ENCODE measurements at places on chromosomes 6 and 20.

GRCh38 chr6:33822575-33823395 is 19.0 kb upstream of the MLN start:
- no peak for DNase-seq

GRCh38 chr6:133179481-133179880 is 61.7 kb upstream of the EYA4 start:
- no peak for DNase-seq

DNA sequence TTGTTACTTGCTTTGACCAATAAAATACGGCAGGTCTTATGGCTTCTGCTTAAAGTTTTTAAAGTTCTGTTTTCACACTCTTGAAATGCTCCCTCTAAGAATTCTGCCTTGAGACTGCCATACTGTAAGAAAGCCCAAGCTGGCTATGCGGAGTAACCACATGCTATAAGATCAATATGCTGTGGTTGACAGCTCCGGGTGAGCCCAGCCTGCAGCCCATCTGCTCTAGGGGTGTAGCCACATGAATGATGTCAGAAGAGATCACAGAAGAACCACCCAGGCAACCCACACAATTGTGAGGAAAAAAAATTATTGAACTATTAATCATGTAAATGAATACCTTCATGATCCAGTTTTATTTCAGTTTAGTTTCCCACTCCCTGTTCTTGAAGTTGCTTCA is 26.1 kb upstream of the SH3BGRL2 start:
- DNase-seq, result no peak

DNA sequence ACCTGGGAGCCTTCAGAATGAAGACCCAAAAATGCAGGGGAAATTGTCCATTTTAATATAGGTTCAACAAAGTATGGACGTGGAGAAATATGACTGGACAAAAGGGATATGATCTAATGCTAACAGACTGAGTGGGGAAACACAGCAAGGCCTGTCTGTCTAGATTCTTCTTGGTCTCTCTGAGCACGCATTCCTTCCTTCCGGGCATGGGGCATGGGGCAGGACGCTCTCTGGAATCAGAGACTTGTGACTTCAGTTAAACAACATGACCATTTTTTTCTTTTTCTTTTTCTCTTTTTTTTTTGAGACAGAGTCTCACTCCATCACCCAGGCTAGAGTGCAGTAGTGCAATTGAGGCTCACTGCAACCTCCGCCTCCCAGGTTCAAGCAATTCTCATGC is 31.9 kb downstream of the ZBTB2 start:
- no peak for DNase-seq

- no peak for DNase-seq
Observed at GRCh38 chr6:136657666-136658065, 107.4 kb upstream of the MAP7 start.

DNA sequence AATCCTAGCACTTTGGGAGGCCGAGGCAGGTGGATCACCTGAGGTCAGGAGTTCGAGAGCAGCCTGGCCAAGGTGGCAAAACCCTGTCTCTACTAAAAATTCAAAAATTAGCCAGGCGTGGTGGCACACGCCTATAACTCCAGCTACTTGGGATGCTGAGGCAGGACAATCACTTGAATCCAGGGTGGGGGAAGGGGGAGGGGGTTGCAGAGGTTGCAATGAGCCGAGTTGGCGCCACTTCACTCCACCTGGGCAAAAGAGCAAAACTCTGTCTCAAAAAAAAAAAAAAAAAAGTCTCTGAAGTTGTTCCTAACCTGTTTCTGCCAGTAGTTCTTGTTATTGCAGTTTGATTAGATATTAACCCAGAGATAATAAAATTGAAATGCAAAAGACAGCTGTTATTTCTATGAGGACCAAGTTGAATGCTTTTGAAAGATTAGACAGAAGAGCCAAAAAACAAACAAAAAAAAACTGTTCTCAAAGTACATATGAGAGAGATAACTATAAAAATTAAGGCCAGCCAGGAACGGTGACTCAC is 22.6 kb downstream of the PIGU start:
- no peak for DNase-seq

DNA sequence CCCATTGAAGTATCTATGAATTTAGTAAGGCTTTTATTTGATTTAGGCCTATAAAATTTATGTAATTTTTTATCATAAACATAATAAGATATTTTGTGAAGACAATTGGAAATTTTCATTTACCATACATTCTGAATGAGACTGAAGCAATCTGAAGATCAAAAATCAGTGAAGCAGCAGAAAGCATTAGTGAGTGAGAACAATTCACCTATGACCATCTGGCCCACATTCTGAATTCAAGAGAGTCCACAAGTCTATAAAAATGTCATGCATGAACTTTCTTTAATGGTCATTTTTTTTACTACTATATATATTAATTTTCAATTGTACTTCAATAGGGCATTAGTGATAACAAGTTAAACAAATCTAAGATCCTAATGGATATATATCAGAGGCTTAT is 1026.6 kb upstream of the MAP3K7 start:
- no peak for DNase-seq

GRCh38 chr6:130447374-130447773 is 81.6 kb downstream of the TMEM200A start:
- DNase-seq, result no peak
